ENCODE measurements at places on chromosomes 5 and 9.

DNA sequence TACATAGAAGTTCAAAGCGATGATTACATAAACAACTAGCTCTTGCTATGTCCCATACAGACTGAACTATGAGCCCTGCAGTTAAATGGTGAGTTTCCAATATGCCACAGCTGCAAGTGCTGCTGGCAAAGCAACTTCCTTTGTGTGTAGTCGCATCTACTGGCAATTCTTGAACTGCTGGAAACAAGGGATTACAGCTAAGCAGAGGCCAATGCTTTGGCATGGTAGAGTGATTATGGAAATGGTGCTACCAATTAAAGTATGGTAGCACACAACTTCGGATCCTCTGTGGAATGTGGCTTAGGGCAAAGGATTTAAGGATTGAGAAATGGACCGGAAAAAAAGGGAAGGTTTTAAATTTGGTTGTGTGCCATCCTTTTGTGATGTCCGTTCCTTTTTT lies 856.6 kb downstream of the MAT2B start:
- DNase-seq, result no peak

DNA sequence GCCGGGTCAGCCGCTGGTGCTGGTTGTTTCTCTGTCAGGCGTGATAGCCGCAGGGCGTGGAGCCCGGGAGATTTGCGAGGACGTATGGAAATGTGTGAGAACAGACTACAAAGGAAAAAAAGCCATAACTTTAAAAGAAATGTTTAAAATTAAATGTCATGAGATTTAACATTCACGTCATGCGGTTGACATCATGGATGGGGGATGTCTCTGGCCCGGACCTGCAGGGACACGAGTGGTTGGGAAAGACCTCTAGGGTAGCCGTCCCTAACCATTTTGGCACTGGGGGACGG lies 643 bp upstream of the RNF130 start:
- DNase-seq, result no peak

DNA sequence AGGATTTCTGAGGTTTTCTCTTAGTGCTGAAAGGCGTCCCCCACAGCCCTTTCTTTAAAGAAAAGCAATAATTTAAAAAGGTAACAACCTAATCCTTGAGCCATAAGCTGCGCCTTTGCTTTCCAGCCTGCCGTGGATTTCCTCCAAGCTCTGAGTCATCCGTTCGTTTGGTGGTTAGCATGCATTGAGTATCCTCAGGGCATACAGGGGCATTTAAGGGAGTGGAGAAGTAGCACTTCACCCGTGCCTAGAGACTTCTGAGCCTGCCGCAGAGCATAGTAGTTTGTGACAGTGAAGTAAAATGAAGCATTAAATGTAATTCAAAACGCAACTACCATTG lies 892 bp upstream of the TNC start:
- DNase-seq, result peak; percentile 98

GRCh38 chr5:14245132-14245925 lies 102.2 kb downstream of the TRIO start:
- DNase-seq, result peak; percentile 69

GRCh38 chr5:167688341-167689130 lies 602.9 kb upstream of the WWC1 start:
- no peak for DNase-seq

GRCh38 chr9:132129535-132129934 lies 32.3 kb upstream of the NTNG2 start:
- DNase-seq, result no peak
